Stimulated activated CD4-positive, alpha-beta T cell treated with anti-CD3 and anti-CD28 coated beads, Interleukin-12 subunit alpha, Interleukin-12 subunit beta, amount 100 ng/mL, for 48 hours (primary cell): ENCODE measurements at places on chromosomes 7 and 10.

DNA sequence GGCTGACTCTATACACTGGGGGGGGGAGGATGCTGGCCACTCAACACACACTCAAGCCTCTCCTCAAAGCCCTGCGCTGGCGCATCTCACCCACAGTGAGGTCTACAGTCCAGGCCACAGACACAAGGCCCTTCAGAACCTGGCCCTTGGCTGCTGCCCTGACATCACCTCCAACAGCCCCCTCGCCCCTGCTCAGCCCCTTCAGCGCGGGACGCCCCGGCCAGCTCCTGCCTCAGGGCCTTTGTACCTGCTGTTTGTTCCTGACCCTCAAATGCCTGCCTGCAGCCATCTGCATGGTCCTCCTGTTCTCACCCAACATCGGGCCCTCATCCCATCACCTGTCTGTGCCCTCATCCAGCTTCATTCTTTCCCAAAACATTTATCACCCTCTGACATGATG, 572.6 kb downstream of the DNAJB6 start:
- DNase-seq: no peak

GRCh38 chr7:45459476-45459875, 114.7 kb upstream of the ADCY1 start:
- no peak for DNase-seq

- DNase-seq: no peak
Measured at GRCh38 chr7:152663931-152664330, 12.0 kb downstream of the XRCC2 start.

- no peak for DNase-seq
Measured at GRCh38 chr10:84473136-84473535, 144.7 kb downstream of the CCSER2 start.

DNA sequence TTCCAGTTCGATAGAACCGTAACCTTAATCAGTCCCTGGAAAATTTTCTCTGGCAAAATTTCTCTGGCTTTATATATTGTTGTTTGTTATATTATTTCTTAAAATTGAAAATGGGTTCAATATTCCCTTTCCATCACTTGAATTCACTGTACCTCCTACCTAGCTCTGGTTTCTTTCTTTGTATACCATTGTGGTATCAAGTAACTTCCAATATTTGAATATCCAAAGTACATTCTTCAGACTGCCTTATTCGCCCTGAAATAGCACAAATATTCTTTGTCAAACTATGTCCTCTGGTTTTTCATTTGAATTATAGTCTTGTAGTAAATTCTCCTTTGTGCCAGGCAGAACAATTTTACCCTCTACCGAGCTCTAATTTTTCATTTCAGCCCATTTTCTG, 541.6 kb downstream of the REEP3 start:
- DNase-seq: no peak

DNA sequence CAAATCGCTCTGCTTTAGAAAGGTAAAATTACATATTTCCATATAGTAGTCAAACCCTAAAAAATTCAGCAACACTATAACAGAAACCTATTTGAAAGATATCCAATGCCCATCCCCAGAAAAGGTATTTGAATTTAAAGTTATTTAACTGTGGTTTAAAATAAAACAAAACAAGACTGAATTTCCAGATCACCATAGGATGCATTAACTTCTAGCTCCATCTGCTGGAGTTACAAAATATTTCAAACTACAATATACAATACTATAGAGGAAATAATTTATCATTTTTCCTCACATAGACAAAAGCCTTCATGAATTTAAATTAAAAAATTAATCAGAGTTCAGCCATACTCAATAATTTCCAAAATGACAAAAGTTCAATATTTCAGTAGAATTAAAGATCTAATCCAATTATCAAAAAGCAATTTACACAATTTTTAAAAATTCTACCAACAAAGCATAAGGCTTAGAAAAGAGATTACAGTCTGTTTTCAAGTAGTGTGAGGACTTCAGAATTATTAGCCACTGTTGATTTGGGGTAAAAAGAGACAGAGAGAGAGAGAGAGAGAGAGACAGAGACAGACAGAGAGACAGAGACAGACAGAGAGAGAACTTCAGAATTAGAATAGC, 75.9 kb downstream of the LMBR1 start:
- no peak for DNase-seq
